ENCODE measurements at places on chromosomes 3 and 15.

DNA sequence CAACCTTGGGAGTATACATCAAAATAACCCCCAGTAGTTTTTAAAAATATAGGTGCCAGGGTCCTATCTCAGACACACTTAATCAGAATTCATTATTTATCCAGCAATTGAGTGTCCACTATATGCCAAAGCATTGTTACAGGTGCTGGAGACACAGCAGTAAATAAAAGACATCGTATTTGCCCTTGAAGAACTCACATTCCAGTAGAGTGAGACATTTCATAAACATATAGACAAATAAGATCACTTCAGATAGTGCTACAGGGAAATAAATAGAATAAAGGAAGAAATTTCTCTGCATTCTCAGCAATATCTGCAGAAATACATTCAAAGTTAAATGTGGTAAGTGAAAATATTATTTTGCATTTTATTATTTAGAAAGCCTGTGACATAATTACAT lies 34.1 kb upstream of the ANKRD28 start:
- DNase-seq: no peak

GRCh38 chr3:128714887-128715491 lies 11.0 kb upstream of the RAB7A start:
- DNase-seq: peak; percentile 28

DNA sequence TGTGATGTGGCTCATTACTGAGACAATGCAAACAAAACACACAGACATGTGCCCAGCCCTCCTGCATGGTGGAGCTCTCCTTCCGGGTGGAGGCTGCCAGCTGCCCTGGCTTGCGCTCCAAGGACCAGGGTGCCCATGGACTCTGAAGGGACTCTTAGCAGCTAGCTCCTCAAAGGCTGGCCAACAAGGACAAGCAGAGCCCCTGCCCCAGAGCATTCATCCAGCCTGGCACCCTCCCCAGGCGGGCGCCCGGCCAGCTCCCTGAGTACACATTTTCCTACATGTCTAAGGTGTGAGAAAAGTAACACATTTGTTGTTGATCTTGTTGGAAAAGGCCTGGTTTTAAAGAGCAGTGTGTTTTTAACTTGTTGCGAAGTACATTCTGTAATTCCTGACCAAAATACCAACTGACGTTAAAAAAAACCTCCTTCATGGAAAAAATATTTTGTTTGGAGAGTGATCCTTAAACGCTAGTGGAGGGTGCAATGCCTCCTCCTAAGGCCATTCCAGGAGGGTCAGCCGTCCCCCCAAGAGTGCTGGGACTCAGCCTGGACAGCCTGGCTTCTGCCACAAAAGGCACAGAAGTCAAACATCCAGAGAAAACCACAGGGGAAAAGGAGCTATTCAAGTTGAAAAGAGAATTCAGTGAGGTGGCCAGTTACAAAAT lies 86.9 kb downstream of the KLF15 start:
- no peak for DNase-seq

- no peak for DNase-seq
Measured at GRCh38 chr15:39165020-39165706, 415.7 kb upstream of the THBS1 start.

DNA sequence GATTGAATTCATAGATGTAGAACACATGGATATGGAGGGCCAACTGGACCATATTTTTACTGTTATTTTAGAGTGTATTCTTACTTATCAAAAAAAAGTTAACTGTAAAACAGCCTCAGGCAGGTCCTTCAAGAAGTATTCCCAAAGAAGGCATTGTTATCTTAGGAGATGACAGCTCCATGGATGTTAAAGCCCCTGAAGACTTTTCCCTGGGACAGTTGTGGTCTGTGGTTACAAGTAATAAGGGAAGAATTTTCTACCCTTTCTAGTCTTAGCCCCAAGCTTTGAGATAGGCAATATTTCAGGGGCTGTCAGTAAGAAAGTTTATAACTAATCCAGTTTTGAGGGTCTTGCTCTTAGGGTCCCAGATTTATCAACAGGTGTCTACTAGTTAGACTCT lies 62.5 kb downstream of the LRRC49 start:
- no peak for DNase-seq

DNA sequence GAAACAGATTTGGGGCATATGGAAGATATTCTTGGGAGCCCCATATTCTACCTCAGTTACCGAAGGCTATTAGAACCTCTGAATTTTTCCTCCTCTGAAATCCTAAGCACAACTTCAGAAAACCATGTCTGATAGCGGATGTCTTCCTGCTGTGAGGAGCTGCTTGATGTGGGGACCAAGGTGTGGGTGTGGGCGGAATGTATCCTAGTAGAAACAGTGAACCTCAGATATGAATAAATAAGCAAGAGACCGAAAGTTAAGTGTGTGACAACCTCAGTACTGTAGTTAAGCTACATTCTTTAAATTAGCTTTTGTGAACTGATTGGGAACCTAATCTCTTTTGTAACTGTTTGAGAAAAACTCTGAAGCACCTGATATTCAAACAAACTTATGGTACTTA lies 46.9 kb downstream of the SENP2 start:
- no peak for DNase-seq

DNA sequence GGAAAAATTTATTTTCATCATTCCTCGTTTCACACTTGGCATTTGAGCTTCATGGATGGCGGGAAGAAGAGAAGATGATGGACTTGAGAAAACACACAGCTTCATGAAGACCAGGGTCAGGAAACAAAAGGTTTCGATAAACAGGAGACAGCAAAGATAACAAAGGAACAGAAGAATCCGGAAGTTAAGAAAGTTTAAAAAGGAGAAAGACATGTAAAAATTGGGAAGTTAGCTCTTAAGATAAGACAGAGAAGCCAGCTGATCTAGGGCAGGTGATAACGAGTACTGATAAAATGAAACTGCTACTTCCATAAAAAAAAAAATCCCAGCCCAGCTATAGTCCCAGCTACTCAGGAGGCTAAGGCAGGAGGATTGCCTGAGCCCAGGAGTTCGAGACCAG lies 23.9 kb downstream of the IL5RA start:
- DNase-seq: no peak

DNA sequence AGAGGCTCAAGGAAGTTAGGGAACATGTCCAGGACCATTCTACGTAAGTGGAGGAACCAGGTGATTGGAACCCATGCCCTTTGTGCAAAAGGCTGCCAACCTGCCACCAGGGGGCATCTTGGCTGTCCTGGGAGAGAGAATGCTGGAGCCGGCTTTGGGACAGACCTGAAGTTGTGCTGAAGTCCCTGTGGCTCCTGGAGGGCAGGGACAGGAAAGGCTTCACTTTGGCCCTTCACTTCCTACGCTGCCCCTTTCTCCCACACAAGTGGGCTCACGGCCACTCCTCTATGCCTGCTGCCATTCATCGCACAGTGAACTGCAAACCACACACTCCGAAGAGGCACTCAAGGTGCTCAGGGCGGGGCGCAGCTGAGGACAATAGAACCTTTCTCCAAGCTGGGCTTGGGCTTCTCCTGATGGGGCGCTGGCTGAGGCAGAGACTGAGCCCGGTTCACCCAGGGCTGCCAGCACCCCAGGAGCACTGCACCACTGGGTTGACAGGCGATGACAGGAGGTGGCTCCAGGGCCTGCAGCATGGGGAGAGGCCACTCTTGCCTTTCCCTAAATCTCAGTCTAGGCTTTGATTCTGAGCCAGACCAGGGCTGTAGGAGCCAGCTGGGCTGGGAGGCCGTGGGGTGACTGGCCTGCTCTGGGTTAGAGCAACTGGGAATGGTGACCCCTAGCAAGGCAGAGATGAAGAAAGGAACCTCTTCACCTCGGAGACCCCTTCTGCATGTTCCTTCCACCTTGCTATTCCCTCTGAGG lies 8.4 kb downstream of the SHF start:
- peak; percentile 59 for DNase-seq

- no peak for DNase-seq
Measured at GRCh38 chr15:28921919-28922706, 36.3 kb downstream of the APBA2 start.
